ENCODE measurements at places on chromosomes 12 and 14. TPM values are rescaled to one million over a fixed set of nuclear protein-coding genes. Genes with fewer than 3 reads are reported as not detected.

GRCh38 chr12:116393255-116393654 is 115.8 kb upstream of the MED13L start:
- DNase-seq = no peak

Gene RPS26
- total RNA-seq = 125 TPM

GRCh38 chr12:69044887-69045286 is 111.9 kb upstream of the CPM start:
- DNase-seq = no peak

Gene LTB4R
- 1.0 TPM for total RNA-seq

DNA sequence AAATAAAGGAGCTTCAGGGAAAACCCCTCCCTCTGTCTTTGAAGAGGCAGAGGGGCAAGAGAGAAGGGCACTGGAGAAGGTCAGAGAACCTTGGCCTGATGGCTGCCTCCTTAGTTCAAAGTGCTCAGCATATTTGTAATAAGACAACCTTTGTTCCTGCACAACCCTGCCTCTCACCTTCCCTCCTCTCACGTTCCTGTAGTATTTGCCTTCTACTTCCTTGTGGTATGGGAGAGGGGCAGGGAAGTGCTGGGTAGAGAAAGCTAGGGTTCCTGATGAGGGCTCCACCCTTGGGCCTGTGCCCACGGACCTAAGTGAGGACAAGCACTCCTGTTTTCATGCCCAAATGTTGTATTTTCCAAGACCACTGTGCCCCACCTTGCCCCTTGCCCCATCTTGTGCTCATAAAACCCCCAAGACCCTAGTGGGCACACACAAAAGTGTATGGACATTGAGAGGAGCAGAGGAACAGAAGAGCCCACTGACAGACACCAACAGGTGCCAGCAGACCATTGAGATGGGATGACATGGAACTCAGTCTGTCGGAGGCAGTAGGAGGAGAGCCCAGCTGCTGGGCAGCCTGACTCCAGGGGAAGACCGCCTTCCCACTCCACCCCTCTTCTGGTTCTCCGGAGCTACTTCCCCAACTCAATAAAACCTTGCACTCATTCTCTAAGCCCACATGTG is 261.5 kb upstream of the CCDC196 start:
- DNase-seq = no peak
